ENCODE measurements at places on chromosomes 16 and 17.
A peak's percentile ranks its signal among the peaks of the same experiment; 100 is the strongest.

DNA sequence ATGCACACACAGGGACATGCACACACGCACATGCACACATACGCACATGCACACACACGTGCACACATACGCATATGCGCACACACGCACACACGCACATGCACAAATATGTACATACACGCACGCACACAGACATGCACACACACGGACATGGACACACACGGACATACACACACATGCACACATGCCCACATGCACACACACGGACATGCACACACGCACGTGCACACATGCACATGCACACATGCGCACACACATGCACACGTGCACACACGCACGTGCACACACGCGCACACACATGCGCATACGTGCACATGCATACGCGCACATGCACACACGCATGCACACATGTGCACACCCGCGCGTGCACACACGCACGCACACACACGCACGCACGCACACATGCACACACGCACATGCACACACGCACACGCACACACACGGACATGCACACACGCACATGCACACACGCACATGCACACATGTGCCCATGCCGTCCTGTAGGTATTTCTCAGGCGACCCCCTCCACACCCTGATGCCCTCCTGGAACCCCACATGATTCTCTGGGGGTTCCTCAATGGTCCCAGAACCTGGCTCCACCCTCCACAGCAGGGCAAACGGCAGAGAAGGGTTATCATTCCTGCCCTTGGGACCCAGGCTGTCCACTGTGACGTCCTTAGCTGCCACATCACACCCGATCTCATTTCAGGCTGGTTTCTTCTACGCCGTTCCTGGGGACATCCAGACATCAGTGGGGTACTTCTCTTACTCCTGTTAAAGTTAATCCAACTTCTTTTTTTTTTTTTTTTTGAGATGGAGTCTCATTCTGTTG is 9.6 kb upstream of the RBFOX3 start:
- DNase-seq = no peak

DNA sequence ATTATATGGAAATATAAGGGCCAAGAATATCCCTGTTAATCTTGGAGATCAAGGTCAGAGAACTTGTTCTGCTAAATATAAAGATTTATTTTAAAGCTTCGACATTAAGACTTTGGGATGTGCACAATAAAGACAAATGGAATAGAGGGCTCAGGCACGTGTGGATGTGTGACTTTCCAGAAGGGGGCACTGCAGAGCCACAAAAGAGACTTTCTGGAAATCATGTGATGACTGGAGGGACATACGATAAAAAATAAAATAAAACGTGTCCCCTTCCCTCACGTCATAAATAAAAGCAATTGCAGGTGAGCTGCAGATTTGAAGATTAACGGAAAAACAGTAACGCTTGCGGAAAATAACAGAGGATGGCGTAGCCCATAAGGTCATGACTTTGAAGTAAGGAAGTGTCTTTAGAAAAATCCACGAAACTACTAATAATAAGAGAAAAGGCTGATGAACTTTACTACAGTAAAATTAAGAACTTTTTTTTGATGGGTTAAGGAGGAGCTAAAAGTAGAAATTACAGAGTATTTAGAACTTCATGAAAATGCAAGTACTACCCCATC is 9.4 kb upstream of the ENGASE start:
- no peak for DNase-seq

GRCh38 chr17:78996781-78997201 is 12.8 kb downstream of the CANT1 start:
- no peak for DNase-seq

- DNase-seq = peak; percentile 74
These were observed 7.1 kb upstream of the ORAI3 start for GRCh38 chr16:30941600-30942425.

DNA sequence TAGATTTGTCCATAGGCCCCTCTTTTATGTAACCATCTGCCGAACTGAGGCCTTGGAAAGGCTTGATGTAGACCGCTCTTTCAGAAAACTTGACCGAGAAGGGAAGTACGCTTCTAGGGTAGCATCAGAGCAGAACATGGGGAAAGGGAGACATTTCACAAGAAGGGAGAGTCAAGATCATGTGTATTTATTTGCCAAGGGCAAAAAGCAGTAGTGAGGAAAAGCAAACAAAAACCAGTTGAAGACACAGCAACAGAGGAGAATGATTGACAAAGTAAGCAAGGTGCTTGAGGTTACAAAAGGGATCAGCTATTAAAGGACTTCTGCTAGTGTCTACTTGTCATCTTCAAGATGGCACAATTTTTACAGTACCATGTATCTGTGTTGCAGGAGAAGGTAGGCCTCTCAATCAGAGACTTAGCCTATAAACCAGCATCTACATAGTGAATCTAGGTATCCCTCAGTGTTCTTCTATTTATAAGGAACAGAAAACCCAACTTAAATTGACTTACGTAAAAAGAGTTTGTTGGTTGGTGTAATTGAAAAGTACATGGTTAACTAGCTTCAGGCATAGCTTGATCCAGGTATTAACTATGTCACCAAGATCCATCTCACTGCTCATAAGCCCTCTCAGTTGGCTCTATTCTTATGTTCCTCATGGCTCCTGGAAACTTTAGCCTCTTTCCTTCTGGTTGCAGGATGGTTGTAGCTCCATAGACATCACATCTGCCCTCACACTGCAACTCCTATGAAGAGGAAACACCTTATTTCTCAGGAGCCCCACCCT is 288.4 kb downstream of the IRX3 start:
- DNase-seq = no peak

DNA sequence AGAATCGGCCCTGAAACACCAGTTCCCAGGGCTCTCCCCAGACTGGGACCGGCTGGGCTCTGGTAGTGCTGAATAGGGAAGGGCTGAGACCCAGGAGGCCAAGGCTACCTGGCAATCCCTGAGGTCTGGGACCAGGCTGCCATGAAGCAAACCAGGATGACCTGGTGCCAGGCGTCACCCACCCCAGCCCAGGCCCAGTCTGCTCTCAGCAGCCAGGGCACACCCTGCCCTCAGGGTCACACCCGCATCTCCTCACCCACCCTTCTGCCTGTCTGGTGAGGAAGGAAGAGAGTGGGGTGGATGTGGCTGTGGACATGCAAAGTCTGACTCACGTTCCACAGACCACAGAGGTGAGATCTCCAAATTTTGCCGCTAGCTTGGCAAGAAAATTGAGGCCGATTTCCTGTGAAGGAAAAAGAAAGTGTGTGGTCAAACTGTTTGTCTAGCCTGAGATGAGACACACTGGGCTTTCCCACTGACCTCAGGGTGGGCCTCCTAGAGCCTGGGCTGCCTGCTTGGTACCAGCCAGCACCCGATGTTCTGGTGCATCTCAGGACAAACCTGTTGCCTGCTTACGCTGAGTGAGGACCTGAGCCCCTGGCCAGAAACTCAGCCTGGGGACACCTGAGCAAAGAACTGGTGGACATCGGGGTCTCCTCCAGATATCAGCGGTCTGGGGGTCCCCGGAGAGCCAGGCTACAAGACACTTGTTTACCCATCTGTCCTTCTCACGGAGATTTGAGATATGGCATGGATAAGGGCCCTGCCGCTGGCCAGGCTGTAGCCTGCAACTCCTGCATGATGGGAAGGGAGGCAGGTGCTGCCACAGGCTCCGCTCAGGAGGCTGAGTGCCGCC is 6.3 kb upstream of the RAB37 start:
- DNase-seq = no peak

DNA sequence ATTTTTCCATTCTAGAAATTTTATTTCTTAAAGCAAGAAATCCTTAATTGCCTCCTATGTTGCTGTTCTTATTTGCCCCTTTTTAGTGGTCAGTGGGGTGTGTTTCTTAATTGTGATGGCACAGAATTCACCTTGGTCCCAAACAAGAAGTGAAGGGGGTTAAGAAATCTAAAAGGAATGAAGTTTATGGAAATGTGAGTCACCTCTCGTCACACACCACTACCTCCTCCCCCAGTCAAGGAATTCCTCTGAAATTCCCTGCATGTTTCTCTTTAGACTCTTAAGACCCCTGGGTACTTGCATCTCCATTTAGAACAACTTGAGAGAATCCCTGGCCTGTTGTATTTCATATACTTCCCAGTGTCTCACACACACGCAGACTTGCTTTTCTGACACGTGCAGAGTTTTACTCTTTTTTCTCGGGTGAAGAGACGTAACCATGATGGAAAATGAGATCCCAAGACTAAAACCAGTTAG is 247.4 kb downstream of the PRKCA start:
- no peak for DNase-seq
